Stimulated activated CD8-positive, alpha-beta memory T cell treated with anti-CD3 and anti-CD28 coated beads, Interleukin-7, amount 100 ng/mL, for 1 hour (primary cell): ENCODE measurements at places on chromosomes 3 and 15.

DNA sequence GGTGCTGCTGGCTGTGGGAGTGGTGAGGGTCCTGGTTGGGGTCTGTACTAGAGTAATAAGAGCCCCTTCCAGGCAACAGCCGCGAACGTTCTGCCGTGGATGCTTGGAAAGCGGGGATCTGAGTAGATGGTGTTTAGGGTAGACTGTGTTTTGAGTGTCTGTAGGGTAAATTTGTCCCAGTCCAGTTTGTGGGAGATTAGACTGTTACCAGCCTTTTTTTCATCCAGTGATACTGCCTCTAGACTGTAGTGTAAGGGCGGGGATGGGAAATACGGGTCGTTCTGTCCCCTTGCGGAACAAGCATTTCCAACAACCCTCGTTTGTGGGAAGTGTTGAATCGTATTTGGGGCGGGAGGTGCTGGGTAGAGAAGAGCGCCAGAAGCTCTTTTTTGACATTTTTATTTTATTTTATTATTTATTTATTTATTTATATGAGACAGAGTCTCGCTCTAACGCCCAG lies 424 bp downstream of the HAUS2 start:
- DNase-seq: no peak

DNA sequence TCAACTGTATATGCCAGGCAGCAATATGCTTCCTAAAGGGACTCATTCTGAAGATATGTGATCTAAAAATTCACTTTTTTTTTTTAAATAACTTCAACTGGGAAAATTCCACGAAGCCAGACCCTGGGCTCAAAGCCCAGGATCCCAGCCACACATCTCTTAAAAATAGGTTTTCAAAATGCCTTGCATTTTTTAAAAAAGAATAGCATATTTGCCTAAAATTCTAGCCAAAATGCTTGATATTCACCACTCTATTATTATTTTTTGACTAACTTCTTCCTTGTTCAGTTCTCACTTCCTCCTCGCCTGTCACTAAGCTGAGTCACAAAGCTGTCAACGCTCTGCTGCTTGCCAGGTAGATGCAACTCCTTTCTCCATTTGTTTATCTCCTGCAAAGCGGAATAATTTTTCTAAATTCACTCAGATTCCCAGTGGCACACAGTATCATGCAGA lies 28.0 kb upstream of the VGLL4 start:
- DNase-seq: no peak

GRCh38 chr15:68277131-68277602 lies 378 bp upstream of the FEM1B start:
- DNase-seq: no peak

DNA sequence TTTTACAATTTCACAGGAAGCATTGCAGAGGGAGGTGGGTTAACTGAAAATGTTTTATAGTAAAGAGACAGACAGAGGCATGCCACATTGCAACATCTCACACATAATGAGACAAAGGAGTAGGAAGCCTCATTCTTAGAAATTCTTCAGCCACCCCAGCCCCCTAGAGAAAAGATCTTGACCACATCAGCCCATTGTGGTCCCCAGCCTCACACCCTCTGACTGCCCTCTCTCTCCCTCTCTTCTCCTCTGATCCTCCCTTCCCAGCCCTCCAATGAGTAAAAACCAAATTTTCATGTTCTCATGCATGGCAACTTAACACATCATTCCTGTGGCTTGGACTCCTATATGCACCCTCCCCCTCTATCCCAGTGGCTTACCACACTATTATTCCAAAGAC lies 174.1 kb downstream of the UACA start:
- DNase-seq: no peak

DNA sequence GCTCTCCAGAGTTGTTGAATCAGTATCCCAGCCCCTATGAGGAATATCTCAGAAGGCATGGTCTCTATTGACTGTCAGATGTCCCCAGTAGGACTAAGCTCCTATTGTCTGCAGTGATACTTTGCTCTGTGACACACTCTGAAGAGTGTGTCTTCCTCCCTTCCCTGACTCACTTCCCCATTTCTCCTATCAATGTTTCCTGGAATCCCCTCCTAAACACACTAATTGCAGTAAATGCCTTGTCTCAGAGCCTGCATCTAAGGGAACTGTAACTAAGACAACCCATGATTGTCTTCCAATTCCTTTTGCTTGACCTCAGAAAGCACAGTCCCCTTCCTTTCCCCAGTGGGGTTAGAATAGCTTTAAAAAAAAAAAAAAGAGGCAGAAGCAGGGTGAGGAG lies 397.3 kb upstream of the PROK2 start:
- DNase-seq: no peak

- no peak for DNase-seq
Observed at GRCh38 chr3:157394411-157394810, 42.2 kb upstream of the PTX3 start.

DNA sequence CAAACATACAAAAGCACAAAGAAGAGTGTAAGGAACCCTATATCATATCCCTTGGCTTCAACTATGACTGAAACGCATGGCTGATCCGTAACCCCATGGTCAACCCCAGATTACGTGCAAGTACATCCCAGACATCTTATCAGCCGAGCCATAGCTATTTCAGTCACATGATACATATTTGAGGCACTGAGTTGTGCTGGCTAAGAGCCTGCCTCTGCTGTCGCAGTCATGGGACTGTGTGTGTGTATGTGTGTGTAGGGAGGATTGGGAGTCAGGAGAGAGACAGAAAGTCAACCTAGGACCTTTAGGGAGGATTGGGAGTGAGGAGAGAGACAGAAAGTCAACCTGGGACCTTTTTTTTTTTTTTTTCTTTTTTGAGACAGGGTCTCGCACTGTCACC lies 8.4 kb downstream of the ST6GAL1 start:
- no peak for DNase-seq

GRCh38 chr3:30309961-30310954 lies 296.1 kb upstream of the TGFBR2 start:
- DNase-seq: no peak

GRCh38 chr3:127488141-127488672 lies 102.3 kb downstream of the TPRA1 start:
- no peak for DNase-seq

- DNase-seq: no peak
Observed at GRCh38 chr3:40593351-40593750, 68.6 kb downstream of the ZNF621 start.

- DNase-seq: no peak
Observed at GRCh38 chr3:193826159-193826795, 233.3 kb downstream of the OPA1 start.

GRCh38 chr15:50340416-50340815 lies 14.6 kb downstream of the GABPB1 start:
- no peak for DNase-seq

- DNase-seq: no peak
Observed at GRCh38 chr3:144583871-144584270, 612.2 kb downstream of the DIPK2A start.

- no peak for DNase-seq
Observed at GRCh38 chr3:79843180-79843579, 75.4 kb upstream of the ROBO1 start.

- DNase-seq: no peak
Observed at GRCh38 chr15:77180757-77181156, 109.8 kb upstream of the TSPAN3 start.

GRCh38 chr3:97189835-97190234 lies 375.4 kb downstream of the EPHA6 start:
- no peak for DNase-seq

GRCh38 chr3:177451864-177452830 lies 254.9 kb upstream of the TBL1XR1 start:
- no peak for DNase-seq

DNA sequence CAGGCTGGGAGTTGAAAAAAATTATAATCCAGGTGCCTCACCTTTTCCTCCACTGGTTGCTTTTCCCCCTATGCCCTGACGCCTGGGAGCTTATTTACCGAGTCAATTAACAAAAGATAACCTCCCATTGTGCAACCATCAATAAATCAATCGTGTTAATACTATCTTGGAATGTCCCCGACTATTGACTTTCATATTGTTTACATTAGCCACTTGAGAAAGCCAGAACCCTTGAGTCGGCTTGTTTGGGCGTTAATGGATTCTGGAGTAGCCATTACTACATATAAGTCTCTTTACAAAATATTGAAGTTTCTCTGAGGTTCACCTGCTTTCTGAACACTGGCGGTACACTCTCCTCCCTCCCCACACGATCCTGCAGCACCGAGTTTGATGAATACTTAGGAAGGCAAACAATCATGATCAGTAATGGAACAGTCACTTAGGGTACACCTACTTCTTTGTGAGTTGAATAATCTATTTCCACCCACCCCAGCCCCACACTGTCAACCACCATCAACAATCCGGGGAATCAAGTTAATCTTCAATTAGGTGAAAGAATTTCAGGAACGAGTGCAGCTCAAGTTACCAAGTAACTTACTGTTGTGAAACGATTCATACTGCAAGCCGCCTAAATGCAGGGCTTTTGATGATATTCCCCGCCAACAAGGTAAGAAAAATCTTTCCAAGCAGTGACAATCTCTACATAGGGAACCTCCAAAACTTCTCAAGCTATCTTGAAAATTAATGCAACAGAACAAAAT lies 159.3 kb upstream of the NR2F2 start:
- no peak for DNase-seq

- no peak for DNase-seq
Observed at GRCh38 chr3:130405956-130406355, 60.5 kb downstream of the COL6A5 start.

GRCh38 chr15:39188930-39189329 lies 391.9 kb upstream of the THBS1 start:
- no peak for DNase-seq

DNA sequence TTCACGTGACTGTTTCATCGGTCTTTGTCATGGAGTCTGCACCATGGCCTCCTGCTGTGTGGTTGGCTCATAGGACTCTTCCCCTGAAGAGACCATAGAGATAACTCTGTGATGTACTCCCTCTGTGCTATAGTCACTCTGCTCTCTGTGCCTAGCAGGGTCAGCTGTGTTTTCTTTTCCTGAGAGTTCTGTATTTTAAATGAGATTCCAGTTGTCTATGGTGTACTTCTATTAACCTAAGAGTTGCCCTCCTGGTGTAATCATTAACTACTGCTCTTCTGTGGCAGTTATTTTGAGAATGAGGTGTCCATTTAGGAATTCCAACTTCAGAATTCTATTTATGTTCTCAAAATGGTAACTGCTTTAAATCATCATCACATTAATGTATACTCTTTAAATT lies 114.5 kb upstream of the ARPP21 start:
- DNase-seq: no peak

- no peak for DNase-seq
Observed at GRCh38 chr15:89378296-89379151, 43.9 kb upstream of the POLG start.

DNA sequence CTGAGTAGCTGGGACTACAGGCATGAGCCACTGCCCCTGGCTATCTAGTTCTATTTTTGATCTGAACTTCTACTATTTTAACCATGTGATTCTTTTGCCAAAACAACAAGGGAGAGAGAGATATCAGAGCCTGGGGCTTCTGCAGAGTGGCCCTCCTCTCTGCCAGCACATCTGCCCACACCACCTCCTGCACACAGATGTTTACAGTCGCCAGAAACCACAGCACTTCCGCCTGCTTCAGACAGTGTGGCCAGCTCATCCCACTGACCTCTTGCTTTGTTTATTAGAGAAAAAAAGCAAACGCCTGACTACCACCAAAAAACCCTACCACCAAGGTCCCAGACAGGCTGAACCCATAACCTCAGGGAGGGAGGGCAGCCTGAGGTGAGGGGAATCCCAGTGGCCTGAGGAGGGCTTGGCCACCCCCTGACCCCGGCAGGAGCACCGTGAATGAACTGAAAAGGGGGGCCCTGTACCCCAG lies 85.9 kb upstream of the ABHD2 start:
- DNase-seq: no peak

DNA sequence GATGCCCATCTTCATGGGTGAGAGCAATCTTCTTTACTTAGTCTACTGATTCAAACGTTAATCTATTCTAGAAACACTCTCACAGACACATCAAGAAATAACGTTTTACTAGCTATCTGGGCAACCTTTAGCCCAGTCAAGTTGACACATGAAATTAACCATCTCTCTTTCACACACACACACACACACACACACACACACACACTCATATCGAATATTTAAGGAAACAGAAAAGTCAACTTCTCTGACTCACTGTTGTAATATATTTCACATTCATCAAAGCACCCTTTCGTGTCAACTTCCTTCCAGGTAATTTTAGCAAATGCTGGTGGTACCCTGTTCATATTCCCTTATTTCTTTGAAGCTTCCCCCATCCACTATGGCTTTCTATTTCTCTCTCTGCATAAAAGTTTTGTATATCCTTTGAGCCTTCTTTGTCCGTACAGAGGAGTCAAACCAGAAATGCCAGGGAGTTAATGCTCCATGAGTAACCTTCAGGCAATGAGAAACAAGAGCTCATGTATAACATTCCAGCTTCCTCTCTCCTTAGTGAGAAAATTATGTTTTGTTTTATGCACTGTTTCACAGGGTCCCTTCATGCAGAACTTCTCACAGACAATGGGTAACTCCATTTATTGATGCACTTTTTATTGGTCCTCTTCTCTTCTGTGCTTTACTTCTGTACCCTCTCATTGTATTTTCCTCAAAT lies 335.5 kb upstream of the CBLB start:
- DNase-seq: no peak
